Stimulated activated CD4-positive, alpha-beta T cell treated with anti-CD3 and anti-CD28 coated beads, Interleukin-12 subunit alpha, Interleukin-12 subunit beta, amount 100 ng/mL, for 48 hours (primary cell): ENCODE measurements at places on chromosomes 1 and 21.
A peak's percentile ranks its signal among the peaks of the same experiment; 100 is the strongest.

- DNase-seq = no peak
Measured at GRCh38 chr1:91015794-91016550, 5.9 kb downstream of the ZNF644 start.

DNA sequence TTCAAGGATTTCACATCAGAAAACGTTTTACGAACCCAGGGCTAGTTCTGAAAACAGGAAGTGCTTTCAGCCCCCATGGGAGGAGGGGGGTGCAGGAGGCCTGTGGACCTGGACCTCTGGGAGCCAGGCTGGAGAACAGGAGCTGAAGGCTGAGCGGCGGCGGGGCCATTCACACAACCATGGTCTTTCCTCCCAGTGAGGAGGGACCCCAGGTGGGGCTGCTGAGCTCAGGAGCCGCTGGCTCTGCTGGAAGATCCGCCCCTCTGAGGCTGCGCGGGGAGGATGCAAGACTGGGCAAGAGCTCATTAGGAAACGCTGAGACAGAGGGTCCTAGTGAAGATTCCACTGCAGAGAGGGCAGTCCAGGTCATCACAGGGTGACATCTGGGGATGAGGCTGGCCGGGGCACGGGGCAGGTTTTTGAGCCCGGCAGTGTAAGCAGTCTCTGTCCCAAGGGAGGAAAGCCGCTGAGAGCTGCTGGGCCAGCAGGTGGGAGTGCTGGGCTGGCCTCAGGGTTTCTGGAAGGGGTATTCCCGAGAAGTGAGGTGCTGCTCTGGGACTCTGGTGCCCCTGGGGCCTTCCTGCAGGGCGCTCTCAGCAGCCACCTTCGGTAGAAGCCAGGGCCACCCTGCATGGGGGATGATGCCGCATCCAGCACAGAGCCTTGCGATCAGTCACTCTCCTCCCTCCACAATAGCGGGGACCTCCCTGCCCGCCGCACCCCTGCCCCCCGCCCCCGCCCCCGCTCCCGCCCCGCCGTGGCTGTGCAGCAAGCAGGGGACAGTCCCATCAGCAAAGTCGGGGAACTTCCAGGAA, 7.5 kb downstream of the MX2 start:
- DNase-seq = peak; percentile 24

- no peak for DNase-seq
Measured at GRCh38 chr21:44394733-44395132, 41.3 kb downstream of the TRPM2 start.

DNA sequence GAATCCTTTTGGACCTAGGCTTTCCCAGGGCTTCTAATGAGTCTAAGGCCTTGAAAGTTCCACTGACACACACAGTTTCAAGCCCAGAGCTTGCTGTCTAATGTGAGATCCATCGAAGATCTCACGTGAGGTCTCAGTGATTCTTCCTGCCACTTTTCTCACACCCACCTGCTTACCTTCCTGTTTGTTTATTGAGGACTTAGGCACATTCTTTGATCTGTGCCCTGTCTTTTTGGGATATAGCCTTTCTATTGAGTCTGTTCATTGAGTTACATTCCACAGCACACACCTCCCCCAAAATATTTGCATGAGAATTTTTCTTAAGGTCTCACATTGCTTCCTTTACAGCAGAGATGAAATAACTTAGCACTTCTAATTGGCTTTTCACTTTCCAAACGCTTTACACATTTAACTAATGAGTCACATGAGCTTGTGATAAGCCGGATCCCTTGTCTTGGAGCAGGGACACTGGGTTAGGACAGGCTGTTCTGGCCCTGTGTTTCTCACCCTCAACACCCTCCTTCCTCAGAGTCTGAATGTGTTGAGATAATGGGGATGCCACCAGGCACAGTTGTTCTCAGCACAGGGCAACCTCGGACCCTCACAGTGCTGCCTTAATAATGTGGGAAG, 288.3 kb downstream of the TM2D1 start:
- DNase-seq = no peak

- DNase-seq = no peak
Measured at GRCh38 chr1:42739753-42740700, at the start of gene CLDN19. CLDN19 (minus strand) TSS chr1:42740236; CDS start chr1:42740063, 173 bp downstream.

DNA sequence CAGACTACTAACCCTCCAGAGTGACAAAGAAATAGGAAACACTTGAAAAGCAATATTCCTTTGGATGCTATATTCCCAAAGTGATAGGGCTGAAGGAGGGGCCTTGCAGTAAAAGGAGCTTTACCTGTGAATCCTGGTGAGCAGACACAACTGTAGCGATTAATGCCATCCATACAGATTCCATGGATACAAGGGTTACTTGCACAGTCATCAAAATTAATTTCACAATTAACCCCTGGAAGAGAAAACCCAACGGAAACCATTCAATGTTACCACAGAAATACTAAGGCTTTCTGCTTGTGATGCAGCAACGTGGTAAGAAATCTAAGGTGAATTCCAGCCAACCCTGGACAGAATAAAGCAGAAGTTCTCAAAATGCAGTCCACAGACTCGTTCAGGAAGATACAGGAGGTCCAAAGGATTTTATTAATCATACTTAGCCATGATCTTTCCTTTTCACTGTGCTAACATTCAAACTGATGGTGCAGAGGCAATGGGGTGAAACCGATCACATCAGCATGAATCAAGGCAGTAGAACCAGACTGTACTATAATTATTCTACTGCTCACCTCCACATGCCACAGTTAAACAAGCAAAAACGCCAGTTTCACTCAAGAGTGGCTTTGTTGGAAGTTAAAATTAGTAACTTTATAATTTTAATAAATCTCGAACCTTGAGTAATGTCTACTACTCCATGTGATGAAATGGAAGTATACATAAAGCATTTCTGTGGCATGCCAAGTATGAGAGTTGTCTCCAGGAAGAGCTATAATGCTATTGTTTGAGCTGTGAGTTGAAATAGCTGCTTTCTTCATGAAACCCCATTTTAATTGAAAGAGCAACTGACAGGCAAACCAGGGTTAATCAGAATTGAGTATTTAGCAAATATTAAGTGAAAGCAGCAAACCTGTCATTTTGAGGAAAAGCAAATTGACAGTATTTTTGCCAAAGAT, 63.2 kb upstream of the ADAM30 start:
- DNase-seq = no peak

DNA sequence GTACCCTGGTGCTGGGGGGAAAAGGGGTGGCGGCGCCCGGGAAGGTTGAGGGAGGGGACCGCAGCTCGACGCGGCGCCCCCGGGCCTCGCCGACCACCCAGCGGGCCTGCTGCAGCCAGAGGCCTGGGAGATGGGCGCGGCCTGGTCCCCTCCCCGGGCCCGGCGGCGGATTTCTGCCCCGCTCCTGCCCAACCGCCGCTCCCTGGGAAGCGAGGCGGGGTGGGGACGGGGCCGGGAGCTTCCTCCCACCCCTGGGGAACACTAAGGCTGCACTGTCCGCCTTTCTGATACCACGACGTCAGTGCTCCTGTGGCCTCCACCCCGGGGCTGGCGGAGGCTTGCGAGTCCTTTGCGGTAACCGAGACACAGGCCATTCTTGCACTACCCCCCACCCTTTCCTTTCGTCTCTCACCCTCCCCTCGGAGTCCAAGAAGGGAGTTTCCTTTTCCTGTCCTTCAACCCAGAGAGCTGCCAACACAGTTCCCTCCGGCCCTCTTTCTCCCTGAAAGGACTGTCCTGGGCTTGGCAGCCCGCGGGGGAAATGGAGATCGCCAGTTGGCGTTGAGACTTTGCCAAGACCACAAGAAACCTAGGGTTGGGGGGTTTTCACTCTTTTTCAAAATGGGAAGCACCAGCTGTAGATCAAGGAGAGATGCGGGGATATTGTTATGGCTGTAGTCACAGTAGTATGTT, 742 bp downstream of the SH3GLB1 start:
- peak; percentile 26 for DNase-seq

GRCh38 chr1:170791941-170792340, 128.0 kb downstream of the PRRX1 start:
- DNase-seq = no peak

- DNase-seq = no peak
Measured at GRCh38 chr1:51961231-51961630, 29.3 kb downstream of the RAB3B start.

DNA sequence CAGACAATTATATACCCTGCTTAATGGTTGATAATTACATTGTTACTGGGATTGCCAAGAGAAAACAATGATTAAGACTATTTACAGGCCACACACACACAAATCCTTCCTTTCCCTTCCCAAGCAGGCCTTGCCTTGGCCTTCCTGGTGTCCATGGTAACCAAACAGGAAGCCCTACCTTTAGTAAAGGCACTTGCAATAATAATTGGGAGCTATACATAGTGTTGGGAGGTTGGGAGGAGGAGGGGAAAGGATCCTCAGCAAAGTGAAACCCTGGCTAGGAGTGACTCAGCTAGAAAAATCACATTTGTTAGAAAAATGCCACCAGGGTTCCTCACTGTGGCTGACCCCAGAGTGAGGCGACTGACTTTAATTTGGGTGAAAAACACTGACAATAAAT, 122.3 kb upstream of the ADAR start:
- DNase-seq = no peak

GRCh38 chr1:34712007-34712688, 42.7 kb upstream of the GJB5 start:
- no peak for DNase-seq
